OCI-LY7 (cell line): ENCODE measurements at places on chromosomes 2 and 18. TPM values are rescaled to one million over a fixed set of nuclear protein-coding genes. Genes with fewer than 3 reads are reported as not detected.

Gene APCDD1
- not detected in 2 replicates for total RNA-seq

Gene UGT1A3
- not detected in 2 replicates for total RNA-seq

Gene OSBPL6
- total RNA-seq, result not detected in 2 replicates

Gene LRRC30
- not detected in 2 replicates for total RNA-seq

Gene DSG2
- not detected in 2 replicates for total RNA-seq

Gene ICA1L
- total RNA-seq, result 11.1 and 12.0 TPM in 2 replicates

Gene TSPYL6
- not detected in 2 replicates for total RNA-seq

Gene SERPINB3
- total RNA-seq, result not detected in 2 replicates

Gene ZAP70
- 39.8 and 40.8 TPM in 2 replicates for total RNA-seq

Gene SPATS2L
- 3.1 and 6.1 TPM in 2 replicates for total RNA-seq

Gene SP110
- total RNA-seq, result 9.3 and 13.3 TPM in 2 replicates

DNA sequence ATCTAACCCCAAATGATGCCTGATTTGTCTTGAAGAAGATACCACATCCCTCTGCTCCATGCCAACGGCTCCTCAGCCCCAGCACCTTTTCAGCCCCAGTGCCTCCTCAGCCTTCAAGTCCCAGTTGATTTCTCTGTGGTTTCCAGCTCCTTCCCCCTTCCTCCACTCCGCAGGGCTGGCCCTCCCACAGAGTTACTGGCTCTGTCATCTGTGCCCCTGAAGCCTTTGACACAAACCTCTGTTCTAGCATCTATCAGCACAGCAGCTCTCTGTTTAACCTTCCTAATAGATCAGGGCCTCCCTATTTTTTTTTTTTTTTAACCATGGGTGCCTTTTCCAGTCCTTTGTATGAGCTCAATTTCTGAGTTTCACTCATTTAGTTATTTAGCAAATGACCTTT, 201.3 kb upstream of the CXCR4 start:
- no peak for DNase-seq

DNA sequence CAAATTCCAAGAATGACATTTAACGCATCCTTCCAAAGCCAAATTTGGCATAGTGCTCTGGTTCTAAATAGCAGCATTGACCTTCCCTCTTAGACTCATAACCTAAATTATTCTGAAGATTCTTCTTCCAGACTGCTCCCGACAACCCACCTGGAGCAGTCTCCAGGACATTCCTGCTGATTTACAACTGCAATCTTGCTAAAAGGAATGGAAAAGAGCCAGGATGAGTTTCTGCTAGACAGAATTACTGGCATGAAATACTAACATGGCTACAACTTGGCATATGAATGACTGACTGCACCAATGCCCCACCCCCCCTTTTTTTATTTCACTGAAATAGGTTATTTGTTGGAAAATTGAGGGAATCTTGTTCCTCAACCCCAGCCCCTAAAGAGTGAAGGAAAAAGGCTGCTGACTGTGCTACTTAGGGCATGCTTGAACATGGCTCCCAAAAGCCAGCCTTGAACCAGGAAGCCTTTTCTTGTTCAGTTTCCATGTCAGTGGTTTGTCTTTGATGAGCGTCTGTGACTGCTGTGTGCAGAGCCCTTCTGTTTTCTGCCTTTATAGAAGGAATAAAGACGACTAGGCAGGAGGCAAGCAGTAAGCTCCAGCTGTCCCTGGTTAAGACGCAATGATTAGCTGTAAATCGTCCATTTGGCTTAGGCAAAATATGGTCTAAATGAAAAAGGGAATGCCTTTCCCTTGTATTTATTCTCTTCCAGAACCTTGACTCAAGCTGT, 47.4 kb upstream of the ITGB6 start:
- DNase-seq, result no peak

- no peak for DNase-seq
These were observed 11.7 kb upstream of the GORASP2 start for GRCh38 chr2:170917219-170917913.

GRCh38 chr2:119523383-119523951, 816 bp downstream of the SCTR start:
- DNase-seq, result no peak

- DNase-seq, result no peak
These were observed 7.9 kb downstream of the MAP3K2 start for GRCh38 chr2:127379712-127380355.

DNA sequence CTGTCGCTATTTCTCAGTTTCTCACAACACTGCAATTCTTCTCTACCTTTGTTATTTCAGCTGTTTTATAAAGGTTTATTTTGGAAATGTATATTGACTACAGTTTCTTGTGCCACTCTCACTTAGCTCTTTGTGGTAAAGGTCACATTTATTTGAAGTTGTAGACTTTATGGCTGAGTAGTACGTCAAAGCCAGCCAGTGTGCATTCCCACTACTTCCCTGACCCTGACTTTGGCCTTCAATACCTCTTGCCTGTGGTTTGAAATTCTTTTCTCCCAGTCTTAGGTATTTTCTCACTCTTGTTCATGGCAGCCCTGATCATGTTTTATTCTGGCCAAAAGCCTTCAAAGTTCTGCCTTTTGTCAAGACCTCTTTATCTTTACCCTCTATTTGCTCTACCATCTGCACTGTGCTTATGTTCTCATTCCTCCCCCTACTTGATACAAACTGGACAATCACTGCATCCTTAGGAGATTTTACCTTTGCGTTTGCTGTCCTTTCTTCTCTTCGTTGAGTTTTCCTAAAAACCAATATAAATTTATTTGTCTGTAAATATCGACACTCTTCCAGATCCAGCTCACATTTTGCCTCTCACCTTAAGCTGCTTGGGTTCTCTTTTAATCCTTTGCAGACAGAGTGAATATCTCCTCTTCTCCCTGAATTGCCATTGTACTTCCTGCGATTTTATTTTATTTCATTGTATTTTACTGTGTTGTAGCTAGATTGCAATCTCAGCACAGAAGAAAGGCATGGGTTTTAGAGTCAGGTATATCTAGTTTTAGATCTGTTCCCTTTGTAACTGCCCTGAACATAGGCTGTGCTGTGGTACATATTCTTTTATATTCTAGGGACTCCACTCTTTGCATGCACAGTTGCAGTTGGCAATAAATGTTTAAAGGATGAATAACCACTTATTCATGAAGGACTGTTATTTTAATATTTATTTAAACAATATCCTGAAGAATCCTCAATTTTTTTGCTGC, 31.2 kb downstream of the GULP1 start:
- no peak for DNase-seq

GRCh38 chr2:207505171-207505570, 24.6 kb upstream of the CREB1 start:
- DNase-seq, result no peak

- no peak for DNase-seq
These were observed 12.9 kb upstream of the NCKAP5 start for GRCh38 chr2:133581010-133581760.

GRCh38 chr2:144607891-144608521, 88.1 kb upstream of the ZEB2 start:
- DNase-seq, result no peak

DNA sequence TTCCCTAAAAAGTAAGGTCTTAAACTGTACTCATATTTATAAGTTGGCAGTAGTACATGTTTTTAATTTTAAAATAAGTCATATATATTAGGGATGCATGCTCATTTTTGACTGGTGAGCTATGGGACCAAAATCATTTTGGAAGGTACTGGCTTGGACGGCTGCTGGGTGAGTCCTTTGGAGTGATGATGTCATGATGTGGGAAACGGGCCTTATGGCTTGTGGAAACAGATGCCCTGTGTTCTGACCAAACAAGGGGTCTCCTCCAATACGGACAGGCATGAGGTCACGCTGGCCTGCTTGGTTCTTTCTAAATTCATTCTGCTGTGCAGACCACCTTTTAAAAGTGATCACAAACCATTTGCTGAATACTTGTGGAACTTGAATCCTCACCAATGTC, 109.2 kb upstream of the MGAT5 start:
- no peak for DNase-seq

GRCh38 chr18:47680488-47680887, 250.0 kb downstream of the SMAD2 start:
- DNase-seq, result peak; percentile 1

- no peak for DNase-seq
These were observed 514.9 kb downstream of the PTPRM start for GRCh38 chr18:8081872-8082553.

DNA sequence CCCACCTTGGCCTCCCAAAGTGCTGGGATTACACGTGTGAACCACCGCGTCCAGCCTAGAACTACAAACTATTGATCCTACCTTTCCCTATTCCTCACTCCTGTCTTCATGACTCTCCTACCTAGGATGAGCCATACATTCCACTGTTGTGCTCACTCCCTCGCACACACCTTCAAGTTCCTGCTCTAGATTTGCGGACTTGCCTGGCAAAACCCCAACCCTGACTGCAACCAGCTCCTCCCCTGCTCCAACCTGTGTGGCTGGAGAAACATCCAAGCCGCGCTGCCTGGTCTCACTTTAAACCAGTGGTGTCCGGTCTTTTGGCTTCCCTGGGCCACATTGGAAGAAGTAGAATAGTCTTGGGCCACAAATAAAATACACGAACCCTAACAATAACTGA, 5.0 kb upstream of the DNPEP start:
- DNase-seq, result no peak

GRCh38 chr2:3299130-3299529, 78.5 kb downstream of the EIPR1 start:
- no peak for DNase-seq

GRCh38 chr18:61606068-61606660, 272.9 kb downstream of the CDH20 start:
- no peak for DNase-seq

DNA sequence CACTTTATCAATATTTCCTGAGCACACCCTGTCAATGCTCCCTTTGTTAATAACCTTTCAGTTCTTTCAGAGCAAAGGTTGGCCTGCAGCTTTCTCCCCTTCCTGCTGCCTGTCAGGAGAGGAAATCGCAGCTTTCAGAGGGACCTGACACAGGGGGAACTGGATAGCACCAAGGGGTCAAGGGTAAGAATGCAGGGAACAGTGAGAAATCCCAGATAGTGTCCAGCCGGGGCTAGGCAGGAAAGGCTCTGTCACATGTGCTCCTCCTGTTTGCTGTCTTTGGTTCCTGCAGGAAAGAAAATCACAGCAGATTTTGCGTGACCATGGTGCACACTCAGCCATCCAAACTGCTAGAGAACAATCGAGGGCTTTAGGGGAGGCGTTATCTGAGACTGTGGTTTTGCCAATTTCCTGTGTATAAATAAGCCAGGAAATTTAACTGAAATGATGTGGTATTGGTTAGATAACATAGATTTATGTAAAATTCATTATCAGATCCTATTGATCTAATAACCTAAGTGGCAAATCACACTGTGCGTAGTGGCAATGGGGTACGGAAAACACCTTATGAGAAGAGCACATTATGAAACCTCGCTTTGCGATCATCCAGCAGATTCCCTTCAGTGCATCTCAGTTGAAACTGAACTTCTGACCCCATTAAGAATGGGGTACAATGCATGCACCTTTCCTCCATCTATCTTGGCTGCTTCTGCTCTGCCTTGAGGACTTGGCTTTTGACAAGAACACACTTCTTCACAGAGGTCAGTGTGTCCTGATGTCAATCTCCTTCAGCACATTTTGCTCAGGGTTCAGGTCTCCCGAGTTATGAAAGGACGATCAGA, 178.0 kb downstream of the ICOS start:
- DNase-seq, result no peak

GRCh38 chr18:7390731-7391492, 160.0 kb downstream of the LRRC30 start:
- DNase-seq, result no peak

- DNase-seq, result no peak
These were observed 39.5 kb downstream of the SDC1 start for GRCh38 chr2:20185176-20186022.

DNA sequence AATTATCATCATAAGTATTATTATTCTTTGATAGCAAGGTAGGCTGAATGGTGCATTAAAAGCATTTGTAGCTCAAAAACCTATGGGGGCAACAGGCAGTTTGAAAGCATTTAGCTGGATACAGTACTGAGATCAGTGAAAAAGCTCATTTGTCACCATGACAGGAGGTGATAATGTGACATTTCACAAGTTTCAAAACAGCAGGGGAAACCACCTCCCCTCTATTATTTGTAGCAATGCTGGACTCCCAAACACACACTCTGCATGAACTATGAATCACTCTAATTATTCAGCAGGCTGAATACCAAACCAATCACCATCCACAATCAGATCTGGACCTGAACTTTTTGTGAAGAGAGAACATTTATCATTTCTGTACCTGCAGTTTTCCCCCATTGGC, 63.4 kb downstream of the MYO5B start:
- DNase-seq, result no peak

DNA sequence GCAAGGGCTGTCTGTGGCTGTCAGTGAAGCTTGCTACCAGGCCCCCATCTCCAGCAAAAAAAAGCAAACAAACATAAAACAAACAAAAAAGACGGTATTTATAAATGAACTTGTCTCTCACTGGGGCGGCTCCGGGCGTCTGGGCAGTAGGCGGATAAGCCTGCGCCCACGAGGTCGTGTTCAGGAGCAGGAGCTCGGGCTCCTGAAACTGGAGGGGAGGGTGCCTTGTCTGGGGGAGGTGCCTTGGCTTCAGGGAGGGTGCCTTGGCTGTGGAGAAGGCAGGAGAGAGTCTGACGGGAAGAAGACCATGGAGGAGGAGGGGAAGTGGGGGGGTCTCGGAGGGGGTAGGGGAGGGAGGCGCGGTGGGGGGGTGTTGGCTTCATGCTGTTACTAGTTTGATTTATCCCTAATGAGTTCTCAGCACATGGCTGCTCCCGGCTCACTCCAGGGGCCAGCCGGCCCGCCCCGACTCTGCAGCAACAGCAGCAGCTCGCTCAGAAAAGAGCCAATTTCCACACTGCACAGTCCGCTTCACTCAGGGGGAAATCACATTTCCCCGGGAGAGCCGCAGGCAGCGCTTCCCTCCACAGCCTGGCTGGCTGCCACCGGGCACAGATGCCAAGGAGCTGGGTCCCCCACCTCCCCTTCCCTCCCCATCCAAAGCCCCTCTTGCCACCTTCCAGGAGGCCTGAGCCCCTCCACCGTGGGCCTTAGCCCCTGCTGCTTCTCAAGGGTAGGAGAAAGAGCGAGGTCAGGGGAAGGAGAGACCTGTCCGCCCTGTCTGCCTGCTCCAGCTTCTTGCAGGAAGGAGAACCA, 38.7 kb downstream of the PSD4 start:
- DNase-seq, result no peak

GRCh38 chr2:211516537-211516936, 960.1 kb downstream of the CPS1 start:
- DNase-seq, result no peak

- peak; percentile 82 for DNase-seq
These were observed 3.4 kb downstream of the NAGK start for GRCh38 chr2:71071681-71072398.

- no peak for DNase-seq
These were observed 225.3 kb downstream of the CNTNAP5 start for GRCh38 chr2:124250433-124250832.

DNA sequence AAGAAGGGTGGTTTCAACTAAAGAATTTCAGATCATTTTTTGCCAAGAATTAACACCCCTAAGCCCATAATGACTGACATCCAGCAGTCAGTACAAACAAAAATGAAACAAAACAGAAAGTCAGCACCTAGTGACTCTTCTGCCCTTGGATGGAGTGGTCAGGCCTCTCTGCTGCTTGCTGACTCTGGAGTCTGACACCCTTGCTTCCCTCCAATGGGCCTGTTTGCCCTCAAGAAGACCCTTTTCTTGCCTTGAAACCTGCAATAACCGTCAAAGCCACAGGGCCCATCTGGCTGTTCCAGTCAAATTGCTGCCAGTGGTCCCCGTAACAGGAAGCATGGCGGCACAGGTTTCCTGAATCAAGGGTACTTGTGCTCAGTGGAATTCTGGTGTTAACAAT, 27.2 kb upstream of the CYTIP start:
- DNase-seq, result peak; percentile 15

- DNase-seq, result no peak
These were observed 44.9 kb downstream of the MYO7B start for GRCh38 chr2:127580167-127581049.

- no peak for DNase-seq
These were observed 30.0 kb downstream of the SERPINB8 start for GRCh38 chr18:63999871-64000270.
